ENCODE measurements at places on chromosomes 2 and 18. TPM values are rescaled to one million over a fixed set of nuclear protein-coding genes. Genes with fewer than 3 reads are reported as not detected.

NMUR1 gene
- total RNA-seq, result 0.21 TPM

DQX1 gene
- 1.5 TPM for total RNA-seq

PTPN4 gene
- 38.0 TPM for total RNA-seq

GNLY gene
- 143 TPM for total RNA-seq

SULT1C4 gene
- not detected for total RNA-seq

DRC1 gene
- total RNA-seq, result not detected

LIMS4 gene
- total RNA-seq, result 1.1 TPM

TNFAIP6 gene
- not detected for total RNA-seq
